ENCODE measurements at places on chromosomes 7 and 10. TPM values are rescaled to one million over a fixed set of nuclear protein-coding genes. Genes with fewer than 3 reads are reported as not detected.
A peak's percentile ranks its signal among the peaks of the same experiment; 100 is the strongest.

Gene H2BK1
- not detected for total RNA-seq

Gene PROSER2
- 15.2 TPM for total RNA-seq

DNA sequence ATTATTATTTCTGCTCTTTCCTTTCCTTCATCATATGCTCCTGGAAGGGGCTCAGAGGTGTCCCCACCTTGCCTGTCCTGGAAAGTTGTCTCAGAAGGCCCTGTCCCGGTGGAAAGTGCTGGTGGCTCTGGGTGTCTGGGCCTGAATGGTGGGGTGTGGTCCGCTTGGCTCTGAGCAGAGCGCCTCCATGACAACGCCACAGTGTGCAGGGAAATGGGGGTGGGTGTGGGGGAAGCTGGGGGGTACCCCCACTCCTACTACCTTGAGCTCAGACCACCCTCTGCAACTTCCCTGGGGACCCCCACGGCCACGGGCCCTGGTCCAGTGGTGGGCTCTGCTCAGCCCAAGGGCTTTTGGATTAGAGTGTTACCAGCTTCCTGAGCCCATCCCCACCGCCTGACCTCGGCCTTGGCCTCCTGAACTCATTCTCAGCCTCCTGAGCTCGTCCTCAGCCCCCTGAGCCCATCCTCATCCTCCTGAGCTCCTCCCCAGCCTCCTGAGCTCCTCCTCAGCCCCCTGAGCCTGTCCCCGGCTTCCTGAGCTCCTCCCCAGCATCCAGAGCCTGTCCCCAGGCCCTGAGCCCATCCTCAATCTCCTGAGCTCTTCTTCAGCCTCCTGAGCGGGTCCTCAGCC is 106.4 kb upstream of the FAM20C start:
- no peak overlapping the region for H3K4me3 ChIP-seq
- no peak for DNase-seq
- H3K27me3 ChIP-seq: no peaks in the 10 kb centered on the region
- H3K36me3 ChIP-seq: no peaks in the 10 kb centered on the region

- H3K36me3 ChIP-seq: no peaks in the 10 kb centered on the region
- H3K27ac ChIP-seq: peak overlapping the region; percentile 95
- no peaks in the 10 kb centered on the region for H3K27me3 ChIP-seq
- peaks cover 59% of the 10 kb centered on the region for H3K4me1 ChIP-seq
These were observed 580 bp downstream of the EEPD1 start for GRCh38 chr7:36153571-36154097.

DNA sequence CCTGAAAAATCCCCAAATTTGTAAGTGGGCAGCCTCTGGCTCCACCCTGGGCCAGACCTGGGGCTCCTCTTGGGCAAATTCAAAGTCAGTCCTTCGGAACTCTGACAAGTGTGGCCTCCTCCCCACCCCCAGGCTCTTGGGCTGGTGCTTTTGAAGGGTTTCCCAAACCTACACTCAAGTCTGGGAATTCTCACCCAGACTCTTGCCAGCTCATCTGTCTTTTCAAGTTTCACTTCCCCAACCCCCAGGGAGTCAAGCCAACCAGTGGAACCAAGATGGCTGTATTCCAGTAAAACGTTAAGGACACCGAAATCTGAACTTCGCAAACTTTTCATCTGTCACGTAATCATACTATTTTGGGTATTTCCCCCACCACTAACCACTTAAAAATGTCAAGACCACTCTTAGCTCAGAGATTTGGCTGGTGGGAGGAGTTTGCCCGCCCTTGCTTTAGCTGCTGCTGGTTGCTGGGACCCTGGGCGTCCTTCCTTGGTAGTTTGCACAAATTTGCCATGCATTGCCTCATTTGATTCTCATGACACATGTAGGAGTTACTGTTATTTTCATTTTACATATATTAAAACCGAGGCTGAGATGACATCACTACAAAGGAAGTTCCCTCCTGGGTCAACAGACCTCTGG is 1.7 kb upstream of the MYO1G start:
- H3K27me3 ChIP-seq: no peaks in the 10 kb centered on the region
- H3K4me3 ChIP-seq: no peak overlapping the region
- DNase-seq: peak; percentile 46
- peak overlapping the region; percentile 76 for H3K27ac ChIP-seq
- H3K36me3 ChIP-seq: peaks cover 27% of the 10 kb centered on the region

Gene NANOS1
- total RNA-seq: 7.5 TPM

Gene ANKRD1
- total RNA-seq: not detected

- peaks cover 14% of the 10 kb centered on the region for H3K27me3 ChIP-seq
- no peak for DNase-seq
- no peaks in the 10 kb centered on the region for H3K36me3 ChIP-seq
- H3K4me1 ChIP-seq: peaks cover 49% of the 10 kb centered on the region
These were observed 916 bp downstream of the VWA2 start for GRCh38 chr10:114239994-114240345.

DNA sequence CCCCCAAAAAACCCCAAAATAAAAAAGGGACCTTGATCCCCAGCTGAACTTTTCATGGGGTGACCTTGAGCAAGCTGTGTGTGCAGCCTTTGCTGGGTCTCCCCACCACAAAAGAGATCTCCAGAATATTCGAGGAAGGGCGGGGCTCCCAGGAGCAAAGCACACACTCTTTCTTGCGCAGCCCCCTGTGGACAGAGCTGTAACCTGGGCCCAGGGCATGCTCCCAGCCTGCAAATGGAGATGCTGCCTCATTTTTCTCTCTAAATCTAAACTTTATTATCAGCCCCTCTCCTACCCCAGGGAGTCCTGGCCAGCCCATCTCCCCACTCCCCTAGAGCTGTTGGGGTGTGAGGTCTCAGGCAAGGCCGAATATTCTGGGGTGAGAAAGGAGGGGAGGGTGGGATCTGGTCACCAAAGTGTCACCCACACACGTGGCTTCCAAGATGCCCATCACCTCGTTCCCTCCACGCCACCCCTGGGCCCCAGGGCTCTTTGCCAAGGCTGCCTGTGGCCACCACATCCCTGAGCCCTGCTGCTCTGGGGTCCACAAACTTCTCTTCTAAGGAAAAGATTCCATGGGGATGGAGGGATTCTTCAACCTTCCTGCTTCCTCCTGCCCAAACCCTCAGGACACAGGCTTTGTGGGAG is 1.7 kb upstream of the CALML3 start:
- no peak overlapping the region for H3K27ac ChIP-seq
- no peaks in the 10 kb centered on the region for H3K27me3 ChIP-seq
- no peaks in the 10 kb centered on the region for H3K4me1 ChIP-seq
- DNase-seq: no peak
- H3K4me3 ChIP-seq: no peak overlapping the region

- H3K36me3 ChIP-seq: peaks cover 7% of the 10 kb centered on the region
- H3K27ac ChIP-seq: peak overlapping the region; percentile 68
- DNase-seq: no peak
- no peak overlapping the region for H3K4me3 ChIP-seq
- peaks cover 15% of the 10 kb centered on the region for H3K4me1 ChIP-seq
- no peaks in the 10 kb centered on the region for H3K27me3 ChIP-seq
These were observed 87.5 kb downstream of the GSAP start for GRCh38 chr7:77328669-77329068.

- no peak overlapping the region for H3K27ac ChIP-seq
- no peaks in the 10 kb centered on the region for H3K36me3 ChIP-seq
- no peak overlapping the region for H3K4me3 ChIP-seq
- no peaks in the 10 kb centered on the region for H3K4me1 ChIP-seq
- no peaks in the 10 kb centered on the region for H3K27me3 ChIP-seq
These were observed 54.8 kb upstream of the CACUL1 start for GRCh38 chr10:118809357-118810220.

- no peaks in the 10 kb centered on the region for H3K36me3 ChIP-seq
- no peak overlapping the region for H3K4me3 ChIP-seq
- peaks cover 6% of the 10 kb centered on the region for H3K27me3 ChIP-seq
- H3K4me1 ChIP-seq: peaks cover 4% of the 10 kb centered on the region
- no peak for DNase-seq
- H3K27ac ChIP-seq: no peak overlapping the region
These were observed 10.1 kb downstream of the CARD11 start for GRCh38 chr7:3033581-3033980.

- H3K27ac ChIP-seq: no peak overlapping the region
- no peaks in the 10 kb centered on the region for H3K4me1 ChIP-seq
- no peaks in the 10 kb centered on the region for H3K36me3 ChIP-seq
- H3K27me3 ChIP-seq: no peaks in the 10 kb centered on the region
These were observed 737.0 kb downstream of the LRMDA start for GRCh38 chr10:76168437-76168836.

DNA sequence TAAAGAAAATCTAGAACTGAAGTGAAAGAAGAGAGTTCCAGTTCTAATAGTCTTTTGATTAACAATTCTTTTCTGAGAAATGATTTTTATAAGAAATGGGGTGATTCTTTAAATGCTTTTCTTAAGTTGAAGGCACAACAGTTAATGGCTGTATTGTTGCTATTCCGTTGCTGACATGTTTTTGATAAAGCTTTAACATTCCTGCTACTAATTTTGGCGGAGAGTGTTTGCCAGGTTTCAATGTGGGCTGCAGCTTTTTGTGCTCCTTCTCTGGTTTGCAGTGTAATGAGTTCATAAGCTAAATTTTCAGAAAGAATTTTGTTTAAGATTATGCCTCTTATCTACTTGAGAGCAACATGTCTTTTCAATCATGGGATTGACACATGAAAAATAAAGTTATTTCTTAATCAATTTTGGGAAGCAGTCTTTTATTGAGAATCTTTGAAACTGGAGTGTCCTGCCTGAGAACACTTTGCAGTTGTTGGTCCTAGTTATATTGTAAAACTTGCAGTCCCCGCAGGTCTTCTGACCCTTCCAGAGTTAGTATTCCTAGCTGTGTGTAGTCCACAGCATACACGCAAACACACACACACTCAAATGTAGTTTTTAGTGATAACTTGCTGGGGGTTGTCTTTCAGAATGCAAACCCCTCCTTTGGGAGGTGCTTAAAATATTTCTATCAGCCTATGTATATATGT is 56.7 kb downstream of the COL17A1 start:
- no peak for DNase-seq
- H3K27ac ChIP-seq: no peak overlapping the region
- peaks cover 93% of the 10 kb centered on the region for H3K36me3 ChIP-seq
- no peaks in the 10 kb centered on the region for H3K27me3 ChIP-seq

Gene FAM241B
- total RNA-seq: not detected

Gene TSC22D4
- total RNA-seq: 28.0 TPM

DNA sequence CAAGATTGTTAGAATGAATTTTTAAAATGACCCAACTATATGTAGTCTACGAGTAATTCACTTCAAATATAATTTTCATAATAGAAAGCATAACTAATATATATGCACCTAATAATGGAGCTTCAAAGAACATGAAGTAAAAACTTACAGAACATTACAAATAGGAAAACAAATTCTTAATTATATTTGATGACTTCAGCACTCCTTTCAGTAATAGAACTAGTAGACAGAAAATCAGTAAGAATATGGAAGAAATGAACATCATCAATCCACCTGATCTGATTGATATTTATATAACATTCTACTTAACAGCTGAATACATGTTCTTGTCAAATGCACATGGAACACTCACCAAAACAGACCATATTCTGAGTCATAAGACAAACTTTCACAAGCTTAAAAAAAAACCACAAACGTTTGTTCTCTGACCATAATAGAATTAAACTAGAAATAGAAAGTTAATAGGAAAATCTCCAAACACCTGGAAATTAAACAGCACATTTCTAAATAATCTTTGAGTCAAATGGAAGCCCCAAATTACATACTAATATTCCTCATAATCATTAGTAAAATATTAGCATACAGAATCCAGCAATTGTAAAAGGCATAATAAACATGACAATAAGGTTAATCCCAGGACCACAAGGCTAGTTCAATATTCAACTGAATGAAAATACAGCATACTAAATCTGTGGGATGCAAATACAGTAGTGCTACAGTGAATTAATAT is 48.0 kb downstream of the BRAF start:
- no peaks in the 10 kb centered on the region for H3K36me3 ChIP-seq
- DNase-seq: no peak
- no peaks in the 10 kb centered on the region for H3K4me1 ChIP-seq
- H3K4me3 ChIP-seq: no peak overlapping the region
- H3K27me3 ChIP-seq: no peaks in the 10 kb centered on the region

Gene MOGAT3
- total RNA-seq: not detected

GRCh38 chr10:87776328-87776727 is 41.7 kb downstream of the ATAD1 start:
- H3K36me3 ChIP-seq: no peaks in the 10 kb centered on the region
- no peak overlapping the region for H3K4me3 ChIP-seq
- peaks cover 13% of the 10 kb centered on the region for H3K4me1 ChIP-seq

GRCh38 chr7:113548561-113548960 is 370.2 kb downstream of the PPP1R3A start:
- DNase-seq: no peak
- H3K36me3 ChIP-seq: no peaks in the 10 kb centered on the region
- H3K27me3 ChIP-seq: no peaks in the 10 kb centered on the region
- no peaks in the 10 kb centered on the region for H3K4me1 ChIP-seq
- no peak overlapping the region for H3K27ac ChIP-seq

DNA sequence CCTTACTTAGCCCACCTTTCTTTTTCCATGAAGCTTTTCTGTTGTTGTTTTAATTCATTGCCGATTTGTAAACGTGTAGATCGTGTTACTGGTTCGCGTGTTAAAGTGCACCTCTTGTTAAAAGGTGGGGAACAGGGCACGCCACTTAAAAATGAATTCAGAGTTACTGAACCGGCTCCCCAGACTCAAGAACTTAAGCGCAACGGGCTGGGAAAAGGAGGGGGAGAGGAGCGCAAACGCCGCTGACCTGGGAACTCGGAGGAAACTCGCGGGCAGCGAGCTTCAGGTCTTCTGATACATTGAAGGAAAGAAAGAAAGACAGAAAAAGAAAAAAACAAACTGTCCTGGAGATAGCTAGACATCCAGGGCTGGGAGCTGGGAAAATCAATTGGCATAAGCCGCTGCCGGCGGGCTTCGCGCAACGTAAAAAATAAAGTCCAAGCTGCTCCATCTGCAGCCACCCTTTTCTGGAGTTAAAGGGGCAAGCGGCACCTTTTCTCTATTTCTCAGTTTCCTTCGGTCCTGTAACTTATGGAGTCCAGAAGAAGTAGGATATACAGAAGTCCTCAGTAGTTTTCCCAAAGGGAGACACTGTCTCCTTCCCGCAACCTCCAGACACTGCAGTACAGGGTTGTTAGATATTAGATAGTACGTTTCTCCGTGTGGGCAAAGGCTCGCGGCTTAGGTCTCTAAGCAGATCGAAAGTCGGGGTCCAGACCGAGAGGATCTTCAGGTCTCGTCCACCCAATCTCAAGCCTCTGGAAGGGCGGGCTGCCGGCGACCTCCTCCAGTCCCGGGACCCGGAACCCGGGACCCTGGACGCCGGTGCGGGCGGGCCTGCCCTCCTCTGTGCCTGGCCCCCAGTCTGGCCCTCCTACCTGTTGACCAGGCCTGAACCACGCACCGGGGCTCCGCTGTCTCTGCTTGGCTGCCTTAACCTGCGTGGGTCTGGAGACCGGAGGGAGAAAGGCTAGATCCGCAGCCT is 1.8 kb upstream of the DLX6 start:
- peaks cover 26% of the 10 kb centered on the region for H3K4me1 ChIP-seq
- no peaks in the 10 kb centered on the region for H3K36me3 ChIP-seq
- peaks cover 100% of the 10 kb centered on the region for H3K27me3 ChIP-seq

All from stomach (tissue), 19 donors.